ENCODE measurements at places on chromosomes 4 and X.

DNA sequence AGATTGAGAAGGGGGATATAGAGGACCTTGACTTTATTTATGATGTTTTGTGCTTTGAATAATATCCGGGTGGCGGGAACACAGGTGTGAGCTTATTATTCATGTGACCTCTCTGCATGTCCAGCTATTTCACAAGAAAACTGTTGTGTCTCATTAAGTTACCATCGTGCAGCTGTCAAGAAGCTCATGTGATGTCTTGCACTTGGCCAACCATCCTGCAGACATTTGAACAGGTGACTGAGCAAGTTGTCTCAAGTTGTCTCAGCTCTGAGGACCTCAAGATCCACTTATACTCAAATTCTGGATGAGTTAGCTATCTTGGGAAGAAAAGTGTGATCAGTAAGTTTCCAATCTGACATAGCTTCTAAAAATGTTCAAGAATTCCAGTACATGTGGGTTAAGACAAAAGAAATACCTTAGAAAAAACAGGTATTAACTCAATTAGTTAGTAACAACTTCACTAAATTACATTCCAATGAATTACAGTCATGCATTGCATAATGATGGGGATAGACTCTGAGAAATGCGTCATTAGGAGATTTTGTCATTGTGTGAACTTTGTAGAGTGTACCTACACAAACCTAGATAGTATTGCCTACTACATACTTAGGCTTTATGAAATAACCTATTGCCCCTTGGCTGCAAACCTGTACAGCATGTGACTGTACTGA, 462.2 kb downstream of the INPP4B start:
- no peak for DNase-seq

DNA sequence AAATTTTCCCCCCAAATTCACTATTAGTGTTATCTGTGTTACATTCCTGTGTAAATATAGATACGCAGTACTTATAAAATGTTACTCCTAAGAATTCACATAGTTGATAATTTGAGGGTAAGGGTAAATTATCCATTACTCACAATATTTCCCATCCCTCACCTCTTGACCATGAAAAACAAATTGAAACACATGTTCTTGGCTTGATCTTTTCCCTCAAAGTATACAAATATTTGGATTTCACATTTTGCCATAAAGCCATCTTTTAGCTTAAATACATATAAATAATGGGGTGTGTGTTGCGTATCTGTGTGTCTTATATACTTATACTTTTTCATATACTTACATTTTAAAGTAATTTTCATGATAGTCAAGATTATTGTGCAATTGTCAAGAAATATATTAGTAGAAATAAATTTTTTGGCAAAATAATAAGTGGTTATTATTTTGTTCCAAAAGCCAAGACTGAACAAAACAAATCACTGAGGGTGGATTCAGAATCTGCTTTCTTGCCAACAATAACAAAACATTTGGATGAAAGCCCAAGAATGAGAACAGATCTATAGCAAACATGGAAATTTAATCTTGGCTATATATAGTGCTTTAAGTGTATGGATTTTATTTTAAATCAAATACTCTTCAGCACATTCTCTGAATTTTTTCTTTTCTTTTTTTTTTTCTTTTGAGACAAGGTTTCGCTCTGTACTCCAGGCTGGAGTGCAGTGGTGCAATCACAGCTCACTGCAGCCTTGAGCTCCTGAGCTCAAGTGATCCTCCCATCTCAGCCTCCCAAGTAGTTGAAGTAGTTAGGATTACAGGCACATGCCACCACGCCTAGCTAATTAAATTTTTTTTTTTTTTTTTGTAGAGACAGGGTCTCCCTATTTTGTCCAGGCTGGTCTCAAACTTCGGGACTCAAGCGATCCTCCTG, 48.5 kb upstream of the PRSS48 start:
- no peak for DNase-seq

GRCh38 chr4:8726344-8726851, 133.8 kb downstream of the CPZ start:
- DNase-seq: no peak

- DNase-seq: no peak
Observed at GRCh38 chrX:44957848-44958247, 84.9 kb downstream of the KDM6A start.

DNA sequence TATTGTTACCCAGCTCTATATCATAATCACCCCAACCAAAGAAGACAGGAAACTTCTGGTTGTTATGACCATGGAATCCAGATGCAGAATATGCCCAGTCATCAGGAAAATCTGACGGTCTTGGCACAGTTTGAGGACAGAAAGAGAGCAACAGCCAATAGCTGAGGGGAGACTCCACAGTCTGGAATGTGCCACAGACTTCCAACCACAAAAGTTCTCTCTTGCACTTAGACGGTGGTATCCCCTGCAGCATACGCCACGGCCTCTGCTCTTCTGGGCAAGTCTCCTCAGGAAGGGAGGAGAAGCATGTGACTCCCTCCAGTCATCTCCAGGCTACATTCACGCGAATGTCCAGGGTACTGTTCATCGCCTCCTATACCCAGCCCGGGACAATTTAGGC, 18.4 kb downstream of the ZNF827 start:
- DNase-seq: no peak

Data from CD4-positive, alpha-beta T cell (primary cell).